Stimulated activated CD8-positive, alpha-beta memory T cell treated with anti-CD3 and anti-CD28 coated beads, Interleukin-2, amount 100 ng/mL, for 1 hour (primary cell): ENCODE measurements at places on chromosomes 5 and 9.

GRCh38 chr9:124259158-124259808, 1.5 kb downstream of the NEK6 start:
- no peak for DNase-seq

- no peak for DNase-seq
Observed at GRCh38 chr5:157547941-157548512, 27.5 kb downstream of the ADAM19 start.

DNA sequence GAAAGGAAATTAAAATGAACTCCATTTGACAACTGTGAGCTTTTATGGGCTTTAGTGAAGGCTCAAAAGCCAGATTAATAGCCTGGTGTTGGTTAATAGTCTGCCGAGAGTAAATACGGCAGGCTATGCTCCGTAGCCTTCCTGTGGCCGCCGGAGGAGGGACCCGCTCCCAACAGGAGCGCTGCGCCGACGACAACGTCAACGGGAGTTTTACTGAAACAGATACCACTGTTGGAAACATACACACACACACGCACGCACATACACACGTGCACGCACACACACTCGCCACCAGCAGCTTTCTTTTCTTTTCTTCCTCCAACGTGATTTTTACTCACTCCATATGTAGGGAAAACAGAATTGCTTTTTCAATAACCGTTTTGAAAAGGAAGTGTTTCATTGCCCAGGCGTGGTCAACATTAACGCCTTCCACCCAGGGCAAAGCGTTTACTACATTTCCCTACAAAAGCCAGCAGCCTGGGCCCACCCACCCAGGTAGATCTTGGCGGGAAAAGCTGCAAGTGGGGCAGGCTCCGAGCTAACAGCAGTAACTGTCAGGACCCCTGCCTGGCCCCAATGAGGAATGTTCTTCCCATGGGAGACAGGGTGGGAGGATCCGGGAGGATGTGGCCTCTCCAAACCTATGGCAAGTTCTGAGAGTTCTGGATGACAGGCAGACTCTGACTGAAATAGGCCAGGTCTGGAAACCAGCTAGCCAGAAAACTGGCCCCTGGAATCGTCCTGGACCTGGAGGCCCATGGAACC, 72.3 kb downstream of the PAX5 start:
- DNase-seq: no peak

DNA sequence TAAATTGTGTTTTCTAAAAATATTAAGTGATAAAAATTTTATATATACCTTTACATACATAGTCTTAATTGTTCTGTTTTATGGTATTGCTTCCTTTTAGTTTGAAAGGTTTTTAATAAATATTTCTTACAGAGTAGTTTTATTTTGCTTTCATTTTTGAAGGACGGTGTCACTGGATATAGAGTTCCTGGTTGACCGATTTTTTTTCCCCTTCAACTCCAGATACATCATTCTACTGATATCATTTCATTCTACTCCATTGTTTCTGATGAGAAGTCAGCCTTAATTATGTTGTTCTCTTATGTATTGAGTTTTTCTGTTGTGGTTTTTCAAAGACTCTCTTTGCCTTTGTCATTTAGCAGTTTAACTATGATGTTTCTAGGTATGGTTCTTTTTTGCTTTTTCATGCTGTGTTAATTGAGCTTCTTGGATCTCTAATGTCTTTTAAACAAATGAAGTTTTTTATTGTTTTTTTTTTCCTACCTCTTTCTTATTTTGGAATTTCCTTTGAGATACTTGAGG, 30.4 kb downstream of the MTREX start:
- DNase-seq: no peak
